Stimulated activated CD4-positive, alpha-beta T cell treated with anti-CD3 and anti-CD28 coated beads, Interleukin-12 subunit alpha, Interleukin-12 subunit beta, amount 100 ng/mL, for 4 hours (primary cell): ENCODE measurements at places on chromosomes 4 and X.

GRCh38 chrX:107654872-107655761, 26.8 kb downstream of the PRPS1 start:
- DNase-seq = peak; percentile 54

GRCh38 chr4:110669663-110670062, 46.8 kb upstream of the PITX2 start:
- no peak for DNase-seq

DNA sequence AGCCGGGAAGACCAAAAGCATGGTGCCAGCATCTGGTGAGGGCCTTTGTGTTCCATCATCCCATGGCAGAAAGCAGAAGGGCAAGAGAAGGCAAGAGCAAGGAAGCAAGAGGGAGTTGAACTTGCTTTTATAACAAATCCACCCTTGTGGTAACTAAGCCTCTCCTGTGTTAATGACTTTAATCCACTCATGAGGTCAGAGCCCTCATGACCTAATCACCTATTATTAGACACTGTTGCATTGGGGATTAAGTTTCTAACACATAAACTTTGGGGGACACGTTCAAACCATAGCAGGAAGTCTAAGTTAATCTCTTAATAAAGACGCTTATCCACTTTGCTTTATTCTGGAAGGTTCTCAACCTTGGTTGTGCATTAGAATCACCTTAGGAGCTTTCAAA, 12.5 kb upstream of the PCYT1B start:
- no peak for DNase-seq

DNA sequence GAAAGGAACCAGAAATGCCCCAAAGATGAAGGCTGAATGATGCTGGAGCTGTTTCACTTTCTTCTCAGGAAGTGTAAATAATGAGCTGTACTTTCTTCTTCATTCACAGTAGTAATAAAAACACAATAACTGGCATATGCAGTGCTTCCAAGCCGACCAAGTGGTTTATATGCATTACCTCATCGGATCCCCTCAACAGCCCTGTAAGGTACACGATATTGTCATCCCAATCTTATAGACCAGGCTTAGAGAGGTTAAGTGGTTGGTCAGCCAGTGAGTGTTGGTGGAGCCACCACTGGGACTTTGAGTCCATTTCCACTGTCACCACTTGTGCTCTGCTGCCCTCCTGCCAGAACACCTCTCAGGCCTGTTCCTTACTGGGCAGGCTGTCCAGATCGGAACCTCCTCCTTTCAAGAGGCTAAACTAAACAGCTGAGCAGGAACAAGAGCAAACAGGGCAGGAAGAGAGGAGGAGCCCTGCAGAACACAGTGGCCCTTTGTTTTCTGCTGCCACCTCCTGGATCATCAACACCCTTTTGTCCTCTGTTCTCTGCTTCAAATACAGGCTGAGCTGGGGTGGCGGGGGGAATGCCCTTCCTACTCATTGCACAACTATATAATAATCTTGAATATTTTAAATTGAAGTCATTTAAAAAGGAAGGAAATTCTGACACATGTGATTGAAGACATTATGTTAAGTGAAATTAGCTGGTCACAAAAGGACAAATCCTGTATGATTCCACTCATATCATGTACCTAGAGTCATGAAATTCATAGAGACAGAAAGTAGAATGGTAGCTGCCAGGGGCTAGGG, 112.5 kb upstream of the ATP6AP2 start:
- DNase-seq = peak; percentile 10

DNA sequence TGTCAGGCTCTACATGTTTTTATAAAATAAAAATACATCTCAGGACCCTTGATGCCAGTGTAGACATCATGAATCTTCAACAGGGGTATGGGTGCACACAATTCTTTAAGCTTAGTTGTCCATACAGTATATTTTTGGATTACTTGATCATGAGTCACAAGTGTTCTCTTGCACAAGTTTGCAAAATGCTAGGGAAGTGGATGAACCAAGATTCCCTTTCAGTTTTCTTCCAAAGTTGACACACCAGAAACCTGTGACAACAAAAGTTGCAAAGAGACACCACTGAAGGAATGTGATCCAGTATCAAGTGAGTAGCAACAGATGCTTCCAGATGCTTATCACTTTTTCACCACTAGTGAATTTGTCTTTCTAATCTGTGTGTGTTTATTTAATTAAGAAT, 1021.2 kb downstream of the PCDH7 start:
- DNase-seq = no peak

DNA sequence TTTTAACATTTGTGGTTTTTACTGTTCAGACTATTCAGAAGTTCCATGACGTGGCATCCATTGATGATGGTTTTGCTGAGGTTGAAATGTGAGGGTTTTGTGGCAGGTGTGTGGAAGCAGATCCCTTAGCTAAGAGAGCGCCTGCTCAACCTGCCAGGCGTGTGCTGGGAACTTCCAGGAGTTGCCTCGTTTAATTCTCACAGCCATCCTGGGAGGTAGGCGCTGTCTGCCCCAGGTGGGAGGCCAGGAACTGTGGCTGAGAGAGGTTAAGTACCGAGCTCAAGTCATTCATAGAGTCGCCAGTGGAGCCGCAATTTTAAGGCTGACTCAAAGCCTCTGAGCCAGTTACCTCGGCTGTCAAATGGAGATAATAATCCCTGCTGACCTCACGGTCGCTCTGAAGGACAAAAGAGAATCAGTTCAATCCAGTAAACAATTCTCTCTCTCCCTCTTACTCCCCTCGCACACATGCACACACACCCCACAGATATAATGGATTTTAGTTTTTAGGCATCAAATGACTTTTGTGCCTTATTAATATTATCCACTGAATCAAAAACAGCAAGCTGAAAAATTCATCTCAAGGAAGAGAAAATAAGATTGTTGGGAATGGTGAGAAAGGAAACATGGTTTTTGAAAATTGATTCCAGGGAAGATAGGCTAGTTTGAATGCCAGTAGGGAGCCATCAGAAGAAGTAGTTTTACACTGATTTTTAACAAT, 171.3 kb downstream of the PTTG2 start:
- DNase-seq = peak; percentile 53

- no peak for DNase-seq
Measured at GRCh38 chrX:113962343-113962742, 621.5 kb upstream of the HTR2C start.

DNA sequence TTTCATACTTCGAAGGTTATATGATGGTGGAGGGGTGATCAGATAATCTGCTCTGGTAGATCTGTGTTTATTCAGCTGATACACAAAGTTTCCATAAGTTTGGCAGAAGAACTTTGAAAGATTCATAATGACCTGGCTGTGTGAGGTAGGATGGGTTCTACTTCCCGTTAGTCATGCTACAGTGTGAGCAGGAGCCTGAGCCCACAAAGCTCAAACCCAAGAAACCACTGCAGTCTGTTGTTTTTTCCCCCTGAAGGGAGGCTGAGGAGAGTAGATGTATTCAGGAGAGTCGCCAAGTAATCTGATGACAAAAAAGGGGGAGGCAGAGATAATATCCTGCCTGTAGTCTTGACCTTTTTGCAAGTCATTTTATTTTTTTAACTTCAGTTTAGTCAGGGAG, 52.8 kb upstream of the PPP3CA start:
- no peak for DNase-seq

DNA sequence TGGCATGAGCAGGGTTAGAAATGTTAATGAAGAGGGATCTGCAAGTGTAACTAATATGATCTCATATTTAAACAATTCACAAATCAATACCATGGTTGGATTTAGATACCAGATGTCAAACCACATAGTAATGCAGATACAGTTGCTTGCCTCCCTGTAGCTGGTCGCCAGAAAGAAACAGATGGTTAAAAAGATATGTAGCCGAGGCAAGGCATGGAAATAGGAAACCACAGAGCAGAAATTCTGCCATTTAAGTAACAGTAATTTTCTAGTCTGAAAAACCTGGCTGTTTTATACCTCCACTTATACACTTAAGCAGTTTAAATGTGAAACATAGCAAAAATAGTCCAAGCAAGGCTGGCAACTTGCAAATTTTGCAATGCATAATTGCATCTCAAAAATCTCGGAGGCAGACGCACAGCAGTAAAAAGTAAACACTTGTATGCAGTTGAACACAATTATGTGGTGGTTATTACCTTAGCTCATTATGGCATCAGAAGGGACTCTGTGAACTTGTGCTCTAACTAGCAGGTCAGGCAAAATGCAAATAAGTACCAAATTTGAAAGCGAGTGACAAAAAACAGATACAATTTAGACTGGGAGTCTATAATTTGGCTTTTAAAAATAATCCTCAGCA, 126.8 kb downstream of the NAA11 start:
- DNase-seq = no peak

GRCh38 chr4:126057371-126057770, 742.6 kb downstream of the FAT4 start:
- no peak for DNase-seq

DNA sequence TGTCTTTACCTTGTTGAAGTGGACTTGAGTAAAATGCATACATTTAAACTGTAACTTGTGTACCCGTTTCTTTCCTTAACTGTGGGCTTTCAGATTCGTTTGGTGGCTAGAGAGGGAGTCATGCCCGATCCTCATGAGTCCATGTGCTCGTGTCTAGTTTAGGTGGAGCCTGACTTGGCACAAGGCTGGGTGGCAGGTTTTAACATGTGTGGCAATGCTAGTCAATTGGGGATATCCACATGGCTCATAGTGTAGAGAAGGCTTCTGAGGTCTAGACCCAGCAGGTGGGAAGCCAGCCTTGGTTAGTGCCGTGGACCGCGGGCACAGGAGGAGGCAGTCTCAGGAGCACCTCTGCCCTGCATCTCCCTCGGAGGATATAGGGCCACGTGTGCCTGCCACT, 48.5 kb upstream of the CLCN4 start:
- DNase-seq = no peak

DNA sequence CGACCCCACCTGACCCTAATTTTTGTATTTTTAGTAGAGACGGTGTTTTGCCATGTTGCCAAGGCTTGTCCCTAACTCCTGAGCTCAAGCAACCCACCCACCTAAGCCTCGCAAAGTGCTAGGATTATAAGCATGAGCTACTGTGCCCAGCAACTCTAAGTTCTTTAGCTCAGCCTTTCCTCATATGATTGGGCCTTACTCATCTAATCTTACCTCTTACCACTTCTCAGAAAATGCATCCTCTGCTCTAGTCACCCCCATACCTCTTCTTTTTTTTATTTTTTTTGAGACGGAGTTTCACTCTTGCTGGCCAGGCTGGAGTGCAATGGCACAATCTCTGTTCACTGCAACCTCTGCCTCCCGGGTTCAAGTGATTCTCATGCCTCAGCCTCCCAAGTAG, 35.6 kb upstream of the UGDH start:
- DNase-seq = no peak

GRCh38 chrX:103376979-103377324, 614 bp downstream of the BEX3 start:
- DNase-seq = no peak

GRCh38 chr4:7201420-7202305, 9.3 kb downstream of the SORCS2 start:
- DNase-seq = no peak

- peak; percentile 52 for DNase-seq
Measured at GRCh38 chrX:130028196-130028595, 45.8 kb downstream of the BCORL1 start.

- DNase-seq = no peak
Measured at GRCh38 chr4:173124209-173124865, 44.3 kb upstream of the GALNT7 start.

DNA sequence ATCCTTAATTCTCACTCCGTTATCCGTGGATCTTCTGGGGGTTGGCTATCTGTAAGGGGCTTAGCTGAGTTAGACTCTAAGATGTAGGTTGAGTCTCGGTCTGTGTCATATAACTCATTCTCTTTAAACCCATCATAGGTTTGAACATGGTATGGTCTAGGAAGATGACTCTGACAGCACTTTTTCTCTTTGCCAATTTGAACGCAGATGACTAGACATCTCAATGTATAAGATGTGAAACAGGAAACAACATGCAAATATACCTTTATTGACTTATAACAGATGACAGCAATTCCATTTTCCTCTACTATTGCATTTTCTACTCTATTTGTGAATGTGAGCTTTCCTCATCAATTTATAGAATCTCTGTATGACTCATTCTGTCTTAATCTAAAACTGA, 634.8 kb upstream of the MAGEB2 start:
- DNase-seq = no peak

DNA sequence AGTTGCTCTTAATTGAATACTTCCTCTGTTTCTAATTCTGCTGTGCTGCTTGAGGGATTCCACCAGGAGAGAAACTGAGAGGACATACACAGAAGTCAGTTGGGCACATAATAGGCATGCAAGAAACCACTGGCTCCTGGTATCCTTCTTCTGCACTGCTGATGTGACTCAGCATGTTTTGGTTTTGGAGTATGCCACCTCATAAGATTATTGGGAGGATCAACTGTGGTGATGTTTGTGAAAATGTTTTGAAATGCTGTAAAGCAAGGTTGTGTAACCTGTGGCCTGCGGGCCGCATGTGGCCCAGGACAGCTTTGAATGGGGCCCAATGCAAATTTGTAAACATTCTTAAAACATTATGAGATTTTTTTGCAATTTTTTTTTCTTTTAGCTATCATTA, 119.6 kb downstream of the GATB start:
- DNase-seq = no peak

GRCh38 chr4:168128601-168129000, 36.3 kb downstream of the ANXA10 start:
- DNase-seq = no peak

- no peak for DNase-seq
Measured at GRCh38 chr4:22339491-22339890, 176.4 kb downstream of the ADGRA3 start.

DNA sequence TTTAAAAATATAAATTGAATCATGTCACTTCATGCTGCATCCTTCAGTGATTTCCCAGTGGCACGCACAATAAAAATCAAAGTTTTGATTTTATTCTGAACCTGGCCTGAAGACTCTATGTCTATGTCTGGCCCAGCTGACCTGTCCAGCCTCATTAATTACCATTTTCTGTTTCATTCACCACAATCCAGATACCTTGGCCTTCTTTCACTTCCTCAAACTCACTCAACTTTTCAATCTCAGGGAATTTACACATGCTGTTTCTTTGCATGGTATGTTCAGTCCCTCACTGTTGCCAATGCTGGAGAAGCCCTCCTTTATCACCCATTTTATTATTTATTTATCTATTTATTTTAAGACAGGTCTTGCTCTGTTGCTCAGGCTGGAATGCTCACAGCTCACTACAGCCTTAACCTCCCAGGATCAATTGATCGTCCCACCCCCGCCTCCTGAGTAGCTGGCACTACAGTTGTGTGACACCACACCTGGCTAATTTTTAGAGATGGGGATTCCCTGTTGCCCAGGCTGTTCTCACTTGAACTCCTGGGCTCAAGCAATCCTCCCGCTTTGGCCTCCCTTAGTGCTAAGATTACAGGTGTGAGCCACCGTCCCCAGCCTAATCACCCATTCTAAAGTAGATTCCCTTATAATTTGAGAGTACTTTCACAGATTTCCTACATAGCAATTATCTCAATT, 43.1 kb downstream of the ZGRF1 start:
- DNase-seq = no peak

DNA sequence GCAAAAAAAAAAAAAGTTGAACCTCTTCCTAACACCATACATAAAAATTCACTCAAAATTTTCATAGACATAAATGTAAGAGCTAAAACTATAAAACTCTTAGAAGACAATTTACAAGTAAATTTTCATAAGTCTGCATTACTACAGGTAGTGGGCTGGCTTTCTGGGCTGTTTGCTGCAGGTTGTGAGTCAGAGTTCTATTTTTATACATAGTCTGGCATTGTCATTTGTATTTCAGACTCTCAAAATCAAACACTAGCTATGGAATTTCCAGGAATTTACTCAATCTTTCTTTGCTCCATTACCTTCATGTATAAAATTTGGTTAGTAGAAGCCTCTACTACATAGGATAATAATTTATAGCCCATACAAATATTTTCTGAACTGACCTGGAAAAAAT, 227.2 kb downstream of the COX18 start:
- no peak for DNase-seq
